Thymus (tissue), 14 donors: ENCODE measurements at places on chromosomes 16 and 17. TPM values are rescaled to one million over a fixed set of nuclear protein-coding genes. Genes with fewer than 3 reads are reported as not detected.

GRCh38 chr16:68902003-68902968 lies 59.0 kb downstream of the TANGO6 start:
- no peak for DNase-seq

DNA sequence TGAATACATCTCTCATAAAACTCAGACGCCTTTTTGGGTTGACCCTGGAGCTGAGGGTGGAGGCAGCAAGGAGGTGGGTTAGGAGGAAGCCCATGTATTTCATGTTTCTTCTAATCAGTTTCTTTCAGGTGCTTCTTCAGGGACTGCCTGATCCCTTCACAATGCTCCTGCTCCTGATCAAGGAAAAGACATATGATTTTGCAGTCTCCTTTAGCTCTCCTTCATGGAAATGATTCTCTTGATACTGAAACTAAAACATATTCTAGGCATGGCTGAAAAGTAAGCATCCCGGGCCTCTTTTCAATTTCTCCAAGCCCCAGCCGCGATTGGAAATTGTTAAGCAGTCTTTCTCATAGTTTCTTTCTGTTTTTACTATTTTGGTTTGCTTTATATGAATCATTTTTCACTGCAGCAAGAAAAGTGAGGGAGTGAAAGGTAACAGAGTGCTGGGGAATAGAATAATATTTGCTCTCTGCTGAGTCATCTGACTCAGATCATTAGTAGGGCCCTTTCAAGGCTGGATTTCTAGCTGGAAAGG lies 730.7 kb downstream of the CDH11 start:
- no peak for DNase-seq

DNA sequence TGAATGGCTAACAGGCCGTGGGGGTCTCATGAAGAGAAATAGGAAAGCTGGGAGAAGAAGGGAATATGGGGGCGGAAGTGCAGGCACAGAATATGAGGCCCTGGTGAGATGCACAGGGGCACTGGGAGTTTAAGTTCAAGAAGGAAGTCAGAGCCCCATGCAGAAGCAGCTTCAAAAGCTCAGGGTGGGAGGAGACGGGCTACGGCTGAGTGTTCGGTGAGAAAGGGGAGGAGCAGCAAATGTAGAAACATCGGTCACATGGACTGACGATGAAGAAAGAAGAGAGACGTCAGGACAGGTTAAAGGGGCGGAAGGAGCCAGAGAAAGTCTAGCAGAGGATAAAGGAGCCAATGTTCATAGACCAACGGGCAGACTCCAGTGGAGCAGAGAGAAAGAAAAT lies 204.5 kb upstream of the ZFHX3 start:
- DNase-seq = no peak

DNA sequence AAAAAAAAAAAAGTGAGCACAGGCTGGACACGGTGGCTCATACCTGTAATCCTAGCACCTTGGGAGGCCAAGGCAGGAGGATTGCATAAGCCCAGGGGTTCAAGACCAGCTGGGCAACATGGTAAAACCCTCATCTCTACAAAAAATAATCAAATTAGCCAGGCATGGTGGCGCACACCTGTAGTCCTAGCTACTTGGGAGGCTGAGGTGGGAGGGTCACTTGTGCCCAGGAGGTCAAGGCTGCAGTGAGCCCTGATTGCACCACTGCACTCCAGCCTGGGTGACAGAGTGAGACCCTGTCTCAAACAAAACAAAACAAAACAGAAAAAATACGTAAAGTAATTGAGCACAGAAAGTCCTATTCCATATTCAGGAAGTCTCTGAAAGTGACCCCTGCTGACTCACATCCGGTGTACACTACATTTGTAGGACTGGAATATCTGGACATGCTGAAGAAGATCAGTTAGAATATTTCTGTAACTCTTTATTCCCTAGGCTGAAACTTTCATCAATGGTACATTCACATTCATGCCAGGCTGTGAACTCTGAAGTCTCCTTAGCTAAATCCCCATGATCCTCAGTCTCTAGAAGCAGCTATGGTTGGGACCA lies 66.0 kb upstream of the HAS3 start:
- no peak for DNase-seq

- DNase-seq = no peak
Measured at GRCh38 chr16:25018972-25019617, 3.9 kb upstream of the ARHGAP17 start.

GRCh38 chr17:38798614-38799500 lies 499 bp downstream of the PIP4K2B start:
- peak; percentile 47 for DNase-seq

DNA sequence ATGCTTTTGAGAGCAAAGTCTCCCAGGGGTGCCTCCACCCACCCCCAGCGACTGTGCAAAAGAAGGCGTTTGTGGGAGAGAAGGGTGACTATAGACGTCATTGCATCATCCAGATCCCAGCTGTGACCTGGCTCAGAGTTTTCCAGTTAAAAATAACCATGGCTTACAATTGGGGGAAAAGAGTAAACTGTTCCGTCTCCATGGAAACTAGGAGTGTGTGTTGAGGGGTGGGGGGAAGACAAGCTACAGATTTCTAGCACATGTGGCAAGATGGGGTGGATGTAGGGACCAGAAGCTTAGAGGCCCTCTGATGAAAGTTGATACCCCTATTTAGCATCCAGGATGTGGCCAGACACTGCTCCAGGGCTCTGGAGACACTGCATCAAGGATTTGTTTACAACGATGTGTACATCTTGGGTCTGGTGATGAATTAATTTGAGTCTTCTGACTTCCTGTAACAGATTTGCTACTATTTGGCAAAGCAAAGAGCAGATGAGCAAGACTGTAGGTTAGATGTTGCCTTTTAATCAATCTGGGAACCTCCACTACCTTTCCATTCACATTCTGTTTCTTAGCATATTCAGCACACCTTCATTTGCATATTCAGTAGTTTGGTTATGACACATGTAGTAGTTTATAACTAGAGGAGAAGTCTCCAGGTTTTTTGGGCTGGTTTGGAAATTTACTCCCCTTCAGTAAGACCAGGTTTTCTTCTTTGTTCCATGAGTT lies 6.2 kb upstream of the DUSP14 start:
- DNase-seq = no peak

DNA sequence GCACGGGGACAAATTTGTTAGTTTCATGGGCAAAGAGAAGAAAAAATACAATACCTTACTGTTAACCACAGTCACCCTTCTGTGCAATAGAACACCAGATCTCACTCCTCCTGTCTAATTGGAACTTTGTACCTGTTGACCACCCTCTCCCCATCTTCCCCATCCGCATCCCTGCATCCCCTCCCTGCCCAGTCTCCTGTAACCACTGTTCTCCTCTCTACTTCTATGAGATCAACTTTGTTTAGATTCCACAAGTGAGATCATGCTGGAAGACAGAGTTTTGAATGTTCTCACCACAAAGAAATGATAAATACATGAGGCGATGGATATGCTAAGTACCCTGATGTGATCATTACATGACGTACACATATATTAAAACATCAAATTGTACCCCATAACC lies 47.7 kb downstream of the CLEC16A start:
- DNase-seq = no peak

DNA sequence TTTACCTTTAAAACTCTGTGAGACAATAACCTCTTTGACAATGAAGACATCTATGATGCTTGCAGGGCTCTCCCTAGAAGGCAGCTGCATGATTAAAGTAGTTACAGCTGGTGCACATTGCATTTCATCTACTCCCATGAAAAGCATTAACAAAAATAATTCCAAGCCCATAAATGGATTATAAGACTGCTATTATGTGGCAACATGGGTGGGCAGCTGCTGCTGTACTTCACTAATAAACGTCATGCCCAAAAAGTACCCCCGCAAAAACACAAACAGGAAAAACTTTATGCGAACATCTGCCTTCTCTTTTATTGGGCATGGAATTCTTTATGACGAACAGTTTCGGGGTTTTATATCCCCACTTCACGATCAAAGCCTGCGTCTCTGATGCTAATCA lies 224.9 kb downstream of the CA10 start:
- DNase-seq = no peak

- DNase-seq = no peak
Measured at GRCh38 chr16:2966043-2966807, 2.1 kb downstream of the KREMEN2 start.

- no peak for DNase-seq
Measured at GRCh38 chr17:36945959-36946725, 2.6 kb upstream of the AATF start.

GRCh38 chr17:39643271-39643670 lies 6.3 kb downstream of the STARD3 start:
- no peak for DNase-seq

DNA sequence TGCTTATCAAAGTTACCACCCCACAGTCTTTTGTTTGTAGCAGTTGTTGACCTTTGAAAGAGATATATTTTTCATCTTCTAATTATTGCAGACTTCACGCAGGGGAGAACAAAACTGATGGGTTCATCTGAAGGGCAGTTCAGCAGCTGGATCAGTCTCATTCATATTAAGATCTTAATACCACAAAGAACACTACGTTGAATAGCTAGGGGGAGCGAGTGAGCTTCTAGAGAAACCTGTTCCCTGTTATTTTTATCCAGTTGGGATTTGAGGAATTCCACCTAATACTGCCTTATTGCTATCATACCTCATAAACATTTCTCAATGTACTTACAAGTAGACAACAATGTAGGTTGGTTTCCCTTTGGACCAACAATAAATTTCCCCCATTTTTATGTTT lies 306.1 kb upstream of the KIF2B start:
- DNase-seq = no peak

DNA sequence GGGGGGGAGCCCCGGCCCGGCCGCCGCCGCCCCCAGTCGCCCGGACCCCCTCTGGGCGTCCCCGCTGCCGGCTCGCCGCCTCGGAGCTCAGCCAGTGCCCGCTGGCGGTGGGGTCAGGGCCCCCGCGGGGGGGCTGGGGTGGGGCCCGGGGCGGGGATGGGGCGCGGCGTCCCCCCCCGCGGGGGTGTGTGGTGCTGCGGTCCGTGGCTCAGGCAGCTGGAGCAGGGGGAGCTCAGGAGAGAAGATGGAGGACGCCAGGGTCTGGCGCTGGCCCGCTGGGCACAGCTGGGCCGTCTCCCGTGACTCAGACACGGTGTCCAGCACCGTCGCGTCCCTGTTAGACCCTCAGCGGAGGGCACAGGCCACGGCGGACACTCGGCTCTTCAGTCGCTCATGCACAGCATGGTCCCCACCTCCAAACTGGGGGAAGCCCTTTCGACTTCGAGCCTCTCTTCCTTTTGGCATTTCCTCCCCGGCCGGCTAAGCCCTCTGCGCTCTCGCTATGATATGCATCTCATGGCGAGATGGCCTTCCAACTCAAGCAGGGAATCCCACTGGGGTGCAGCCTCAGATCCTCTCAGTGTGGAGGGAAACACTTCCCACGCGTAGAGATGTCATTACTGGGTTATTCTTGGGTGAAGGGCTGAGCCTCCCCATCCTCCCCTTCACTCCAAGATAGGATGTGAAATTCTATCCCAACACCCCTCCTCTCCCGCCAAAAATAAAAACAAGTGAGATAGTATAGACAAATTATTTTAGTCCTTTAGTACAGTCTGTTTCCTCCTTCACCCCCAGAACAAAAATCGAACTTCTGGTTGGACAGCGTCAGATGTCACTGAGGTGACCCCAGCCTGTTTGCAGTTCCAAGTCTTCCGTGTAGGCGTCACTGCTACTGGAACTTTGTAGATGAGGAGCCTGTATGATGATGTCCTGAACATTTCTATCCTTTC lies 522 bp upstream of the VEZF1 start:
- DNase-seq = peak; percentile 67

CCL4 gene
- total RNA-seq = 7.3 TPM
